ENCODE measurements at places on chromosomes 16 and 17. TPM values are rescaled to one million over a fixed set of nuclear protein-coding genes. Genes with fewer than 3 reads are reported as not detected.

Gene UBFD1
- total RNA-seq: 137 TPM

Gene ZNF276
- 11.0 TPM for total RNA-seq

Gene NOG
- total RNA-seq: 0.64 TPM

Gene SEPTIN1
- not detected for total RNA-seq

Gene BEAN1
- under 0.01 TPM for total RNA-seq

Gene SCGB1C2
- total RNA-seq: not detected

Gene TM4SF5
- total RNA-seq: not detected

Gene SEZ6L2
- total RNA-seq: 4.7 TPM

Gene PRSS33
- total RNA-seq: not detected

Data from fibroblast of villous mesenchyme (primary cell).